Lower leg skin (tissue), 4 donors: ENCODE measurements at places on chromosomes 5 and 9.
A peak's percentile ranks its signal among the peaks of the same experiment; 100 is the strongest.

DNA sequence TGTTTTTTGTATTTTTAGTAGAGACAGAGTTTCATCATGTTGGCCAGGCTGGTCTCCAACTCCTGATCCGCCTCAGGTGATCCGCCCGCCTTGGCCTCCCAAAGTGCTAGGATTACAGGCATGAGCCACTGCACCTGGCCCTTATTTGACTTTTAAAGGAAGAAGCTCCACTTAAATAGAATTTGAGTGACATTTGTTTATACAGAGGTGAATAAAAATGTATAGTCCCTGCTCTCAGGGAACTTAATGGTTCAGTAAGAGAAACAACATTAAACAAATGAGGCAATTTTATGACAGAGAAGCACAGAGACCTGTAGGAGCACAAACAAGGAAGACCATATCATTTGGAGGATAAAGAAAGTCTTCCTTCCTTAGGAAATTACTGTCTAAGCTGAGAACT lies 65.7 kb downstream of the C9orf152 start:
- DNase-seq: no peak

- no peak for DNase-seq
Observed at GRCh38 chr9:9229269-9229668, 1383.5 kb downstream of the PTPRD start.

DNA sequence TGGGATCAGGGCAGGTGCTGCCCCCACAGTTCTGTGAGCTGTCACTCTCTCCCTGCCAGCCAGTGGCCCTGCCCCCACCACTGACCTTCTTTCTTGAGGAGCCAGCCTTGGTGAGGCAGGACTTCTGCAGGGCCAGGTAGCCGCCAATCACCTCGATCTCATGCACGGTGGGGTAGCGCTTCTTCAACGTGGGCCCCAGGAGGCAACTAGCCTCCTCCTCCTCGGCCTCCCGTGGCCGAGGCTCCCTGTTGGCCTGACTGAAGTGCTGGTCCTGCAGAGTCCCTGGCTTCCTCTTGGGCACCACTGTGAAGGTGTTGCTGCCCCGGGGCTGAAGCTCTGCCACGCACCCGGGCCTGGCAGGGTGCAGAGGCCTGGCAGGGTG lies 1.6 kb downstream of the TPRN start:
- DNase-seq: no peak

GRCh38 chr9:16371306-16371705 lies 499.2 kb downstream of the BNC2 start:
- no peak for DNase-seq

GRCh38 chr5:170917113-170917512 lies 55.3 kb downstream of the RANBP17 start:
- no peak for DNase-seq

DNA sequence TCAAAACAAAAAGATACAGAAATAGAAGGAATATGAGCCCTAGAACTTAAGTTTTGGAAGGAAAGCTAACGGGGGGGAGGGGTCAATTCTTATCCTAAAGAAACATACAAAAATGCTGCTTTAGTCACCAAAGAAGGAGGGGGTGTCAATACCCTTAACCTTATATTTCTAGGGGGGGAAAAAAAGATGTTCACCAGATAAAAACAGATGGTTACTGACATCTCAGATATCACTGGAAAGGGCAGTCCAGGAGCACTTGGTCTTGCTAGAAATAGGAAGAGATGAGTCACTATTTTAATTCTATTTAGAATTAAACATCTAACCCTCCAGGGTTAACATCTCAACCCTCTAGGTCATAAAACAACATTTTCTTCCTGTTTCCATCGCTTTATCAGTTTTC lies 1.7 kb downstream of the DIAPH1 start:
- DNase-seq: no peak

GRCh38 chr9:94867281-94867841 lies 140.9 kb downstream of the AOPEP start:
- no peak for DNase-seq

DNA sequence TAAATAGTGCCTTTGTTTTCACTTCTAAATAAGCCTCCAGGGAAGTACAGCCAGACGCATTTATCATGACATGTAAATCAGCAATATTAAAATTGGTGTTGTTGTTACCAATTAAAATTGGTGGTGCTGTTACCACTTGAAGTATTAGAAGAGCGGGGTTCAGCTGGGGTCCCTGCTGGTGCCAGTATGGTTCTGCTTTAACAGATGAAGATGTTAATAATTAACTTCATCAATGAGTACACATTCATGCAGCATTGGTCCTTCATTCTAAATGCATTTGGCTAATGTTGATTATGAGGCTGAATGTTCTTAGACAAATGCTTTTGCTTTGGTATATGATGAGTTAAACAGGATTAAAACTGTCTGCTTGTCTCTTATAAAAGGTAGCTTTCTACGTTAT lies 67.6 kb upstream of the TMC1 start:
- no peak for DNase-seq

- no peak for DNase-seq
Observed at GRCh38 chr5:61622156-61622555, 290.1 kb downstream of the ZSWIM6 start.

DNA sequence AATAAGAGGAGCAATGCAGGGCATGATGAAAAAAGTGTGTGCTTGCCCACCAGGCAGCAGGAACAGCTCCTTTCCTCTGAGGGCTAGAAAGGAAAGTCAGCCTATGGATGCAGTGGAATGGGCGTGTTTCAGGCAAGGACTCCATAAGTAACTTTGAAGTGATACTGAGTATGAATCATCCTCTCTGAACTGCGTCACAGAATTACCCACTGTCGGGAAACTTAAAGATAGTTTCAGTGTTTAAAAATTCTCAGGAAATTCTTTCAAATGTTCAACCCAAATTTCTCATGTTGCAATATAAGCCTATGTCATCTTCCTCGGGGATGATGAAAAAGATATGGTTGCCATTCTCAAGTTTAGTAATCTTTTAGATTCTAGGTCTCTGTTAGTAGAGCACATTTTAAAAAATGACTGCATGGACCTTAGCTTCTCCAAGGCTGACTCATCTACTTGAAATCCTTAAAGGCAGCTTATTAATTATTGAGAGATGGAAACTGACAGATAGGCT lies 27.7 kb downstream of the PTCD2 start:
- DNase-seq: no peak

DNA sequence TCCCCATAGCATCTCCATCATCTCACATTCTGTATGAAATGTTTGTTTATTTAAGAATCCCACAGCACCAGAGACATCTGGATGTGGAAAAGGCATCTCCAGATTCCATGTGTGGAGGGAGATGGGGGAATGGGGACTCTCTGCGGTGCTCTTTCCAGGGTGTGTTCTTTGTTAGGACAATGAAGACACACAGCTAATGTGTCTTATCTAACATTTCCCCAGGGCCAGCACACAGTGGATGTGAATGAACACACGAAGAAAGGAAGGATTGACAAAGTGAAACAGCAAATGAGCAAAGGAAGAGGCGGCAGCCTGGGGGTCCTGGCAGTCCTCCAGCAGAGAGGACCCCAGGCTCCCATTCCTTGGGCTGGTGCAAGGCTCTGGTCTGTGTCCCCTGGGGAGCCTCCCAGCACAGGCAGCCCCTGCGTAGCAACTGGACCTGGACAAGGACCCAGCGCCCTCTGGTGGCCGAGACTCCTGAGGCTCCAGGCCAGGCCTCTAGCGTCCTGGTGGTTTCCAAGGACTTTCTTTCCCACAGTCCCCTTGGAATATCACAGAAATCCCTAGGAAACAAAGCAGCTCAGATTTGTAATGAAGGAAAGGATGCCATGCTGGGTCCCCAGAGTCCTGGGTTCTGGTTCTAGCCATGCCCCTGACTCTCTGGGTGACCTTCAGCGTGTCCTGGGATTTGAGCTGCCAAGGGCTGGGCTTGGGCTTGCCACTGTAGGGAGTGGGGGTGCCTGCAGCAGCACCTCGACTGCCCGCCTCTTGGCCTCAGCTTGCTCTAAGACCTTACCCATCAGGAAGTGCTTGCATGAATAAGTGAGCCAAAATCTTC lies 3.5 kb upstream of the PDLIM7 start:
- peak; percentile 83 for DNase-seq

GRCh38 chr5:33490071-33490665 lies 49.4 kb downstream of the TARS1 start:
- DNase-seq: no peak

- no peak for DNase-seq
Observed at GRCh38 chr5:102545175-102545574, 46.4 kb upstream of the SLCO6A1 start.

DNA sequence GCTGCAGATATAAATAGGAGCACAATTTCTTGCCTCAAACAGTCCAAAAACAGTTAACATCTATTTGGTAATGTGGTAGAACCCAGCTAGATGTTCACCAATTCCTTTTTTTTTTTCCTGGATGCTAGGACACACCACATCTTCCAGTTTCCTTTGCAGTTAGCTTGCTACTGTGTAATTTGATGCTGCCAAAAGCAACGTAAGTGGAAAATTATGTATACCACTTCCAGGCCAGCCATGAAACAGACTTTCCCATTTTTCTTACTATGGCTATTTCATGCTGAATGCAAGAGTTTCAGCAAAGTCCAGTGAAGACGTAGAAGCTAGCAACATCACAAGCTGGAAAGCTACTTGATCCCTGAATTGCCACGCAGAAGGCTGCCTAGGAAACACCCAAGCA lies 667.2 kb downstream of the TLE1 start:
- no peak for DNase-seq

DNA sequence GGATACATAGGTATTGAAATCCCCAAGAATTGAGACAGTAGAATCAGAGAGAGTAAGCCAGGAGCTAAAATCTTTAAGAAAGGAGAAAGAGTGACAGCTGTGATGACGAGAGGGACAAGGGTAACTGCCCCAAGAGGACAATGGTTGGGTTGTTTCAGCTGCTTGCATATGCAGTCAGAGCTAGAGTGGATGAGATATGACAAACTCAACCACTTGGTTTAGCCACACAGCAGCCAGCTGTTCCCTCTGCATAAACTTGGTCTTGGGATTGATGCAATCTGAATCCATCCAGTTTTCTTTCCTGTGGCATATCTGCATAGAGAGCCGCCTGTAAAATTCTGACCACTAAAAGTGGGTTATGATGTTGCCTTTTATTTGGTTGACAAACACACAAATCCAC lies 100.7 kb downstream of the ZNF622 start:
- no peak for DNase-seq

DNA sequence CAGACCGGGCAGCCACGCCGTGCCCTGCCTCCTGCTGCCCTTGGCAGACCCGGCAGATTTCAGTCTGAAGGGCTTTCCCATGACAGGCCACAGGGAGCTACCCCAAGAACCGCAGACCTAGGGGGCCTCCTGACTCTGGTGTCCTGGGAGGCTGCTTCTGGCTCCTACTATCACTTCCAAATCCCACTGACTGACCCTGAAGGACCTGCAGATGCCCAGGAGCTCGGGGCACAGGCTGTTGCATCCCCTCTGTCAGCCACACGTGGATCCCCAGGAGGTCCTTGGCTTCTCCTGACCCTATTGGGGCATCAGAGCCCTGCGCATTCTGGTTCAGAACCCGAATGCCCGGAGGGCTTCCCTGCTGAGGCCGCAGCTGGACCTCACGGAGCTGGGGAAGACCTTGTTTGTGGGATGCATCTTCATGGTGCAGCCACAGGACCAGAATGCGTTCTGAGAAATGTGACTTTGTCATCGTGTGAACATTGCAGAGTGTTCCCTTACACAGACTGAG lies 81.3 kb upstream of the IRX4 start:
- DNase-seq: peak; percentile 13

DNA sequence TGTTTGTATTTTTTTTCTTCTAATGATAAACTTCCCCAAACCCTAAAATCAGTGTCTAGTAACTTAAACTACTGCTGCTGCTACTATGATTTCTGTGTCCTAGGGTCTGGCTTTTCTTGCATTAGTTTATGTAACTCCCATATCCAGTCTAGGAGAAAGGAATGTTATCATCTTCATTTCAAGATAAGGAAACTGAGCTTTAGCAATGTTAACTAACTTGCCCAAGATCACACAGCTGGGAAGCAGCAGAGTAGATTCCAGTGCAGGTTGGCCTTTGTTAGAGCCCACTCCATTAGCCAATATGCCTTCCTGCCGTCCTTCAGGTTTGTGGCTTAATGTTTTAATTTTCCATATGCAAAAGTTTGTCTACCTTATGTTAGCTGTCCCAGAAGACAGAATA lies 10.4 kb downstream of the TMEM171 start:
- no peak for DNase-seq

GRCh38 chr9:128149001-128149701 lies at the start of gene LCN2:
LCN2 (plus strand) TSS chr9:128149453; CDS start chr9:128149526, 73 bp downstream.
- DNase-seq: no peak

DNA sequence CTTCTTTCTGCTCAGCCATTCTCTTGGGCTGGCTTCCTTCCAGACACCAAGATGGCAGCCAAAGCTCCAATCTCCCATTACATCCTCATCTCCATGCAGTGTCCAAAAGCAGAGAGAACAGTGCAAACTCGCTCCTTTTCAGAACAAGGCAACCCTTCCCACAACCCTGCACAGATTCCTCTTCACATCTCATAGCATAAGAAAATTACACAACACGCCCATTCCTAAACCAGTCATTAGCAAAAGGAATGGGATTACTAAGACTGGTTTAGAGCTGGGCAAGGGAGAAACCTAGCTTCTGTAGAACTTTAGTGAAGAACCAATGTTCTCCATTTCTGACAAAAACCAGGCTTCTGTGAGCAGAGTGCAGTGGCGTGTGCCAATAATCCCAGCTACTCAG lies 51.5 kb upstream of the CTNNA1 start:
- no peak for DNase-seq

GRCh38 chr5:139964994-139965565 lies 78.0 kb downstream of the NRG2 start:
- no peak for DNase-seq

- no peak for DNase-seq
Observed at GRCh38 chr5:105754056-105754455, 1916.7 kb downstream of the EFNA5 start.

- DNase-seq: no peak
Observed at GRCh38 chr5:59553992-59554391, 339.5 kb downstream of the PDE4D start.

DNA sequence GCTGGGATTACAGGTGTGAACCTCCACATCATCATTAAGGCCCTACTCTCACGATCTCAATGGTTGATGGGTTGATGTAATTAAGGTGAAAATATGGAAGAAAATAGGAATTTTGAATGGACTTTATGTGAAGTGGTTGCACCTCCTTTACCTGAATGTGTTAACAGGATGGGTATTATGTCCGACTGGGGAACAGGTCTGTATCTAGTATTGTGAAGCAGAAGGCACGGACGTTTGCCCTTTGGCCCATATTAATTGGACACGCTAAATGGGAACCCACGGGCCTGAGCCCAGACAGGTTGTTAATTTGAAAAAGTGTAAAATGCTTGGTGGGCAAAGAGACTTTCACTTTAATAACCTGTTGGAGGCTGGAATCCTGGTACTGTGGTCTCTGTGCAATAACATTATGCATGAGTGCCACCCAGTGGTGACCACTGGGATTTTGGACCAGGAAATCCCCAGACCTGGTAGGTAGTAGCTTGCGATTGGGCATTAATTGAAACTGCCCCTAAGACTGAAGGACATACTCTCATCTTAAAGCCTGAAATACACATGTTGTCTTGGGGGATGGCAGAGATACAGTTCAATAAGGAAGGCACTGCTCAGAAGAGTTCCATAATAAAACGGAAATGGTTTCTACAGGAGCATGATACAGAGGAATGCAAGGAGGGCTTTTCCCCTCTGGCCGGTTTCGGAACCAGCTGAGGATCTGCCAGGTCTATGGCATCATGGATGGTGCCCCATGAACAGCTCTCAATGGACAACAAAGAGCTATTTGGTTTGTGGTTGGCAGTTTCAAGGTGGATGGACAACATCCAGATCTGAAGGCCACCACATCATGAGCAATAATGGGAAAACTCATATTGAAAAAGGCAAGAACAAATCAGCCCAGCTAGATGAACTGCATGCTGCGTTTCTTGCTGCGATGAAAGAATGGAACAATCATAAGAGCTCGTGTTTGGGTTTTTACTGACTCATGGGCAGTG lies 26.2 kb upstream of the BICD2 start:
- peak; percentile 87 for DNase-seq

GRCh38 chr5:8258801-8259200 lies 389.9 kb downstream of the MTRR start:
- DNase-seq: no peak
